BE2C (cell line): ENCODE measurements at places on chromosomes 6 and 20.

GRCh38 chr20:24579475-24579874, 110.0 kb downstream of the SYNDIG1 start:
- no peak for DNase-seq

- DNase-seq: no peak
These were observed 31.4 kb downstream of the FYN start for GRCh38 chr6:111841822-111842221.

- no peak for DNase-seq
These were observed 210.4 kb downstream of the ANKRD60 start for GRCh38 chr20:58017970-58018530.

GRCh38 chr6:79168695-79168980, 65.8 kb downstream of the HMGN3 start:
- DNase-seq: no peak

- no peak for DNase-seq
These were observed 187.5 kb downstream of the BACH2 start for GRCh38 chr6:90109141-90109540.

DNA sequence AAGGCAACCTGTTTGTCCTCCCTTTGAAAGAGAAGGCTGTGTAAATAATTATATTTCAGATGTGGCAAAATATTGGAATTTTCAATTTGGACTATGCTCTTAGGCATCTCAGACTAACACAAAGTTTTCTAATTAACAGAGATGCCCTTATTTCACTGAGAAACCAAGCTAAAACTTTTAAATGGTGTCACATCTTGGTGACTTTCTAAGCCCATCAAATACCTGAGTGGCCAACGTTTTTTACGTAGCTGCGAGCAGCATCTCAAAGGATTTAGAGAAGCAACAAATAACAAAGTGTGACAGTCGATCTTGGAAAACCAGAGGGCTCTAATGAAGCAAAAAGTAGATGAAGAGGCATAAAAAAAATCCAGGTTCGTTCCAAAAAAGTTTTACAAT, 3.4 kb upstream of the HEY2 start:
- DNase-seq: no peak

GRCh38 chr6:27865850-27866356, 46.3 kb downstream of the OR2B2 start:
- DNase-seq: peak; percentile 57

DNA sequence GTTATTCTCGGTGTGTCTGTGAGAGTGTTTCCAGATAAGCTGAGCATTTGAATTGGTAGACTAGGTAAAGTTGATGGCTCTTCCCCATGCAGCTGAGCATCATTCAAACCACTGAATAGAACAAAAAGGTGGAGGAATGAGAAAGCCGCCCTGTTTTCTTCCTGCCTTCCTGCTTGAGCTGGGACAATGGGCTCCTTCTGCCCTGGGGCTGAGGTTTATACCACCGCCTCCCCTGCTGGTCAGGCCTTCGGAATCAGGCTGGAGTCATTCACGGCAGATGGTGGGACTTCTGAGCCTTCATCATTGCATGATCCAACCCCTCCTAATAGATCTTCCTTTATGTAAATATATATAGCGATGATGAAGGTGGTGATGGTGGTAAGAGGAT, 124.9 kb downstream of the ANKRD60 start:
- no peak for DNase-seq

DNA sequence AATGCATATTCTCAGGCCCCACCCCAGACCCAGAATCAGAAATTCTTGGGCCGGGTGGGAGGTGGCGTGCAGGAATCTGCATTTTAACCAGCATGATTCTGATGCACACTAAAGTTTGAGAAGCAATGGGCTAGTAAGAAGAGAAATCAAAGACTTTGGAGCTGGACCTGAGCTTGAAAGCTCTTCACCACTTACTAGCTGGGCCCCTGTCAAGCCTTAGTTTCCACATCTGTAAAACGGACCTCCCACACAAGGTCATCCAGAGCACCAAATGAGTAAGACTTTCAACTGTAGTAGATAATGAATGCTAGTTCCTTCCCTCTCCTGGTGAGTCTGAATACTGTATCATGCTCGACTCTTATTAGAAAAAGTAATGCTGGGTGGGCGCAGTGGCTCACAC, 87.0 kb downstream of the TBC1D7 start:
- no peak for DNase-seq

- DNase-seq: no peak
These were observed 36.4 kb upstream of the GCLC start for GRCh38 chr6:53581173-53581773.

GRCh38 chr6:7106215-7106751, 1.5 kb upstream of the RREB1 start:
- no peak for DNase-seq

GRCh38 chr6:52664186-52664990, 6.5 kb upstream of the TMEM14A start:
- DNase-seq: peak; percentile 95

DNA sequence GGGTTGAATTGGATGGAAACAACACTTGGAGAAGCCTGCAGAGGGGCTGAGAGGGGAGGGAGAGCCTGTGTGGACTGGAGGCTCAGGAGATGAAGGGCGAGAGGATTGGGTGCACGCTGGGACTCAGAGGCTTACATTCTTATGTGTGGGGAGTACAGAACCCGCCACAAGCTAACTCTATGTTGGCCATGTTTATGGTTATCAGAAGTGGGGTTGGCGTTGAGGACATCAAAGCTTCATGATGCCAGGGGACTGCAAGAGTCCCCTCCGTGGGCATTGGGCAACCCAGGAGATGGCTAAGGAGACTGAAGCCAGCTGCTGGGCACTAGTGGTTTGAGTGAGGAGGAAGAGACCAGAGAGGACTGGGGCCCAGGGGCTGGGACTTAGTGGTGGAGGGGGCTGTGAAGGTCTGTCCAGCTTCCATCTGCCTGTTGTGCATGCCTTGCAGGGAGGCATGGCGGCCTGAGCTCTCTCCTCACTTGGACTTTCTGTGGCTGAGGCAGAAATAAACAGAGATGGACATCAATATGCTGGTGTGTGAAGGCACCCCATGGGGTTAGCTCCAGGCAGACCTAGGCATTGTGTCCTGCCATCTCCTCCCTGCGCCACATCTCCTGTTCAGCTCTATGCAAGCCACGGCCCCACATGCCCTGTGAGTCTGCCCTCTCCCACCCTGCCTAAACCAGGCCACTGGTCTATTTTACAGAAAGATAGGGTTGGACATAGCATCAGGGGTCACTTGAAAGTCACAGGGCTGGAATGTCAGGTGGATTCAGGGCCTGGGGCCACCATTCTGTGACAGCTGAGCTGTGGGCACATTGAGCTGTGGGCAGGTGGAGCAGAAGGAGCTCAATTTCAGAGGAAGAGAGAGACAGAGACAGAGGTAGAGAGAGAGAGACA, 61.6 kb downstream of the PHACTR3 start:
- DNase-seq: no peak

DNA sequence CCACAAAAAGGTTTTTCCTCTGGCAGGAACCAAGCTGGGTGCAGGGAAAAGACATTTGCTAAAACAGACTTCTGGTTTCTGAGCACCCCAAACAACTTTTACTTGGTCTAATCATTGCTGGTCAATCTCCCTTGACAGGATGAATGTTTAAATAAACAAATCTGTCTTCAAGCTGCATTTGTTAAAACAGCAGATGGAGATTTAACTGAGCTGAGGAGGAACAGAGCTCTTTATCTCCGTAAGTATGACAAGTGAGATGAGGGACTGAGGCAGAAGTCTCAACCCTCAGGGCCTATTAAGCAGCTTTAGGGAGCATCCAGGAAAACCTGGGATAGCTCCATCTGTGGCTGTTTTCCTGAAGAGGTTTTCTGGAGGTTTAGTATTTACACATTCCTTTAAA, 40.6 kb downstream of the NINL start:
- DNase-seq: no peak

DNA sequence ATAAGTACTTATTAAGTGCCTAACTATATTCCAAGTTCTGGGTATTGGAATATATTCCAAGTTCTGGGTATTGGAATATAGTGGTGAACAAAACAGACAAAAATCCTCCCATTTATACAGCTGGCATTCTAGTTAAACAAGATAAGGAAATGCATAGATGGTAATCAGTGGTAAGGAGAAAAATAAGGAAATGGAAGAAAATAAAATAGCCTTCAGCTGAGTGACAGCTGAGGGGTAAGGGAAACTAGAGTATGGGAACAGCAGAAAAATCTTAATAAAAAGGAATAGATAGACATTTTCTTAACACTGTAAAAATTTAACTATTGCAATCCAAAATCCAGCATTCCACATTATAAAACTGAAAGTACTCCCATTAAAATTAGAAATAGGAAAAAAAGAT, 17.2 kb upstream of the WFDC10A start:
- DNase-seq: no peak
